ENCODE measurements at places on chromosomes 7 and 10.

GRCh38 chr10:123583639-123584418 is 82.3 kb upstream of the GPR26 start:
- DNase-seq: peak; percentile 36

DNA sequence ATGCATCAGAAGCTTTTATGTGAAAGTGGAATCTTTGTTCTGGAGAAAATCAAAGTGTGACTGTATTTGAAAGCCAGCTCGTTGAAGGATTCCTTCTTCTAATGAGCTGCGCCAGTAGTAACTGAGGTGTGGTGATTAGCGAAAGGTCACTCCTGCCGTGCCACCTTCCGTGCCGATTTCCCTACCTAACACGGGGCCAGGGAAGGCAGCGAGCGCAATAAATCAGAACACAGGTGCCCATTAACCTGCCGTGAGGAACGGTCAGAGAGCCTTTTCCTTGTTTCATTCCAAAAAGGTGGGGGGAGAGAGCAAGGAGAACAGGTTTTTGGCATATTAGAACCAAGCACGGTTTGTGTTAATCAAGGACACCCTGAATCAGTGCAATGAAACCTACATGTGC is 258.0 kb downstream of the CELF2 start:
- no peak for DNase-seq

GRCh38 chr10:88835910-88836221 is 15.8 kb downstream of the ANKRD22 start:
- DNase-seq: no peak

DNA sequence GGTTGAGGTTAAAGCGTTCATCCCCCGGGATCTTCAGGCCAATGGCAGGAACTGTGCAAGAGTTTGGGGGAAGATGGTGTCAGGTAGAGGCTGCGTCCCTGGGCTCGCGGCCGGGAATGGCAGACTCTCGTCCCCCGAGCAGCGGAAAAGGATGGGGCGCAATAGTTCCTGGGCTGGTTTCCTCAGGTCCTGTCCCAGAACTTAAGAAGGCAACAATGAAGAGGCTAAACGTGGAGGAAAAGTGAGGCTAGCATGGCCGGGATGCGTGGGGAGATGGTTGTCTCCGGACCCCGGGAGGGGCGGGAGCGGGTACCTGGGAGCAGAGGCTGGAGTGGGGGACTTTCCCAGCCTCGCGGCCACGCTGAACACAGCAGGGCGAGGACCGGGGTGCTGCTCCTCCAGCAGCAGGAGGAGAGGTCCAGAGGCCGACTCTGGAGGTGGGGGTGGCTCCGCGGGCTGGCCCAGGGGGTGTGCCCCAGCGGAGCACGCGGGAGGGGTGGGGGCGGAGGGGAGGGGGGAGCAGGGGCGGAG is 882 bp downstream of the IRF5 start:
- no peak for DNase-seq

DNA sequence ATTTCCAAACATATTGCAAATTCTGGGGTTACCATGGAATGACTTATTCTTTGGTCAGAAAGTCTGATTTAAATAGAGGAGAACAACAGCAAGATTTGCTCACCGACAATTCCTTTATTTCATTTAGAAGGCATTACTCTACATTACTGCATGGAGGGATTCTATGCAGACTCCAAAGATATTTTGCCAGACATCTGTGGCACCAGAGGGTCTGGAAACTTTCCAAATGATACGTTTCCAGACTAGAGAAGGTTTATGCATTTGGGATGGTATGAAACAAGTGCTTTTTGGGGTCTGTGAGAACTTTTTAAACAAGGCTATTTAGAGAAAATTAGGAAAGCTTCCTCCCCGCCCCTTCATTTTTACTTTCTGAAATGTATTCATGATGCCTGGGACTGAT is 125.3 kb downstream of the SAMD9 start:
- DNase-seq: no peak

GRCh38 chr7:30335763-30336487 is 51.5 kb downstream of the ZNRF2 start:
- no peak for DNase-seq

GRCh38 chr7:116862951-116863670 is 724 bp downstream of the CAPZA2 start:
- DNase-seq: no peak

DNA sequence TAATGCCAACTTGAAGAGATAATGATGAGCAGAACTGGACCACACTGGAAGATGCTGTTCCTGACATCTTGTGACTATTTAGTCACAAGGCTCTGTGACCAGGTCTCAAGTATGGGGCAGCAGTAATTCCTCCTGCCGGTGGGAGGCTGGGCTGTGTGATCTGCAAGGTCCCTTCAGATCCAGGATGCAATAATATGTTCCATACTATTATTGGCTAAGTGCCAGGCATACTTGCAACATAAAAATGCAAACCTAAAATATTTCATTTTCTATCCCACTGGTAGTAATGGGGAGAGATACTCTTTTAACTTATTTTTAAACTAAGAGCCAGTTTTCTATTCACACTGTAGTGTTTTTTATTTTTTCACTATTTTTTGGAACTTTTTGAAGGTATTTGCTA is 171.5 kb downstream of the CYP26A1 start:
- no peak for DNase-seq

GRCh38 chr7:48337012-48337621 is 165.9 kb downstream of the ABCA13 start:
- no peak for DNase-seq

Data from AG04449 (cell line).